Activated naive CD8-positive, alpha-beta T cell treated with anti-CD3 and anti-CD28 coated beads, Interleukin-2, amount 50 U/mL, for 24 hours (primary cell): ENCODE measurements at places on chromosomes 16 and 17.

- DNase-seq = no peak
Measured at GRCh38 chr17:45656527-45657181, 127.5 kb upstream of the CRHR1 start.

- no peak for DNase-seq
Measured at GRCh38 chr17:28187931-28188330, 131.1 kb upstream of the TMEM97 start.

DNA sequence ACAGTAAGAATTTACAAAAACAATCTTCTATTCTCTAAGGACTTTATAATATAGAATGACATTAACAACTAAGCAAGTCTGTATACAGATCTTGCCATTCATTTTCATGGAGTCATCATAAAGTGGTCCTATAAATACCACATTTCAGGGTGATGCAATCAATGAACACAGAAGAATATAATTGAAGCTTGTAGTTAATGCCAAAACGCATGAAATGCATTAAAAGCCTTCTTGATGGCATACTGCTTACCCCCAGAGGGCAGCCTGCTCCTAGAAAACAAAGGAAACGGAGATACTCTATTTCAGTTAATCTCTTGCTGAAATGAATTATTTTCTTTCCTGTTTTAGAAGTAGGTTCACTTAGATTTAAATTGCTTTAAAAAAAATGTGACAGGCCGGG lies 45.2 kb upstream of the STAC2 start:
- no peak for DNase-seq

GRCh38 chr17:34442387-34443111 lies 79.5 kb upstream of the CCL1 start:
- DNase-seq = no peak

DNA sequence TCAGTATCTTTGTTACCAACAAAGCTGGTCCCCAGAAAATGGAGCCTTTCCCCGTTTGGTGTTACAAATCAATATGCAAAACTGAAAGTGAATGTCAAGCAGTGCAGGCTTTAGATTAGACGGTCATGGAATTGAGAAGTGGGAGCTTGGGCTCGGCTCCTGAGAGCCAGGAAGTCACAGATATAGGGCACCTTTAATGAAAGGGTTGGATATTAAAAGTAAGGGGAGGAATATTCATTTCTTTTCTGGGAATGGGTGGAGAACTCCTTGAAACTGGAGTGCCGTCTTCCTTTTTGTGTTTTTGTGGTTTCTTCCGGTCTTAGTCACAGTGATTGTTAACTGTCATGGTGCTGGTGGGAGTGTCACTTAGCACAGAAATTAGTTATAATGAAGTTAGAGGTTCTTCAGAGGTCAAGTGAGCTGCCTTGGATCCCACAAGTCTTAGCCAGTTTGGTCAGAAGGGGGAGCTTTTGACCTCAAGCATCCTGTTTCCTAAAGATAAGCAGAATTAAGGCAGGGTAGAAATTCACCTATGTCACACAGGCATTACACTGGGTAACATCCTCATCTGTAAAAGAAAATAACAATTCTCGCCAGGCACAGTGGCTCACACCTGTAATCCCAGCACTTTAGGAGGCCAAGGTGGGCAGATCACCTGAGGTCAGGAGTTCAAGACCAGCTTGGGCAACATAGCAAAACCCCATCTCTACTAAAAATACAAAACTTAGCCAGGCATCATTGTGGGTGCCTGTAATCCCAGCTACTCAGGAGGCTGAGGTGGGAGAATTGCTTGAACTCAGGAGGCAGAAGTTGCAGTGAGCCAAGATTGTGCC lies 9.6 kb upstream of the EIF1 start:
- DNase-seq = peak; percentile 54

DNA sequence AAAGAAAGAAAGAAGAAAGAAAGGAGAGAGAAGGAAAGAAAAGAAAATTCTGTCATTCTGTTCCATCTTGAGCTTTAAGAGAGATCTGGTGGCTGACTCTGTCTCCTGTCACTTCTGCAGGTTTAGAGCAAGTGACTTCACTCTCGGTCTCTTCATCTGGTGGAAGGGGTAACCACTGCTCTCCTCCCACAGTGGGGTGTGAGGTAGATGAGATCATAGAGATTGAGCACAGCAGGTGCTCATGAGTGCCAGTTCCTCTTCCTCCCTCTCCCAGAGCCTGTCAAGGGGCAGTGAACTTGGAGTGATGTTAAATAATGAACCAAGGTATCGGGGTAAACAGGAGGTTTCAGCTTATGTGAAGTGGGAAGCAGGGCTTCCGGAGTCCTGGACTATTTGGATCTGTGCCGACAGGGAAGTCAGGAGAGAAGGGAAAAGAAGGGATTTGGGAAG lies 47.7 kb downstream of the BEAN1 start:
- DNase-seq = peak; percentile 37

DNA sequence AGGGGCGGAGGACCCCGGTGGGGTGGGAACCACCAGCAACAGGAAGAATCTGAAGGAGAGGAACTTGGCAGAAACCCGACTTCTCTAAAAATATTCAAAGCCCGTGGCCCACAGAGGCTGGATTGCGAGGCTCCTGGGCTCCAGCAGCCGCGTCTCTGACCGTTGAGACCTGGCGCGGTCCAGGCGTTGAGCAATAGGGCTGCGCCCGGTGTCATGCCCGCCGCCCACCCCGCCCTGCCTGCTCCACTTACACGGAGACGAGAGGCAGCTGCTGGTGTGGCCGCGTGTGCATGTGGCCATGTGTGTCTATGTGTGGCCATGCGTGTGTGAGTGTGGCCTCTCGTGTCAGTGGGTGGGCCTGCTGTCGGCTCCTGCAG lies 83.6 kb downstream of the IRF8 start:
- DNase-seq = no peak

DNA sequence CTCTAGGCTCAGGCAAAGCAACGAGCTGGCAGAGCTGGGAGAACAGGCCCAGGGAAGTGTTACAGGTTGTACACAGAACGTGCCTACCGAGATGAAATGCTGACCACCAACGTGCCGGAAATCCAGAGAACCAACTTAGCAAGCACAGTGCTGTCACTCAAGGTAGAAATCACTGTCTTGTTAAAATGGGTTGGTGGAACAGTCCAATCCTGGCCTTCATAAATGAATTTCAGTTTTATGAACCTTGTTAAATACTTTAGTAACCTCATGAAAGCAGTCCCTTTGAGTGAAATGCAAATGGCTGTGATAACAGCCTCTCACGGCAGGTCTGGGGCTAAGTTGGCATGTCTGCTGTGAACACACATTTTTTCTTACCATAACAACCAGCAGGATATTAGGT lies 29.0 kb downstream of the ETV4 start:
- no peak for DNase-seq

DNA sequence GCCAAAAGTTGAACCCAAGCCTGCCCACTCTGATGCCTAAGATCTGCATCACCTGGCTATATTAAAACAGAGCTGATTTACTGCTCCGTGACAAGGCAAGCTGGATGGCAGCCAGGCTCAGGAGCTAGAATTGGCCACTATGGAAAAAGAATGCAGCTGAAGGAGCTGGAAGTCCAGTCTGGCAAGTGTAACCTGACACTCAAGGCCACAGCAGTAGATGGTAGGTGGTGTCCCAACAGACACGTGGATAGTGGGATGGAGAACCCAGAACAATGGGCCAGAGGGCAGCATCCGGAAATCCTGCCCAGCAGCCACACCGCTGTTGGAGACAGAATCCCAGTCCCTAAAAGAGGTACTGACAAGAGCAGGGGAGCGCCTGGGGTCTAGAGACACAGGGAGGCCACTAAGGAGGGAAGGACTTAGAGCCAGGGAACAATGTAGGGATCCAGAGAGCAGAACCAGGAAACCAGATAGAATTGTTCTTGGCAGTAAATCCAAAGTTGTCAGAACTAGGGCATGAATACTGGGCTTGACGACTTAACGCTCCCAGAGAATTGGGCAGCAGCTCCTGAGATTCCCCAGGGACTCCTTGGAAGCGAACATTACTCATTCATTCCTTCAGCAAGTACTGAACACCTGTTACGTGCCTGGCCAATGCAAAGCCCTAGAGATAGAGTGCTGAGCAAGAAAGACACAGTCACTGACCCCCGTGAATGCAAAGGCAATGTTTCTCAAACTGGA lies 85.7 kb downstream of the CDYL2 start:
- no peak for DNase-seq

DNA sequence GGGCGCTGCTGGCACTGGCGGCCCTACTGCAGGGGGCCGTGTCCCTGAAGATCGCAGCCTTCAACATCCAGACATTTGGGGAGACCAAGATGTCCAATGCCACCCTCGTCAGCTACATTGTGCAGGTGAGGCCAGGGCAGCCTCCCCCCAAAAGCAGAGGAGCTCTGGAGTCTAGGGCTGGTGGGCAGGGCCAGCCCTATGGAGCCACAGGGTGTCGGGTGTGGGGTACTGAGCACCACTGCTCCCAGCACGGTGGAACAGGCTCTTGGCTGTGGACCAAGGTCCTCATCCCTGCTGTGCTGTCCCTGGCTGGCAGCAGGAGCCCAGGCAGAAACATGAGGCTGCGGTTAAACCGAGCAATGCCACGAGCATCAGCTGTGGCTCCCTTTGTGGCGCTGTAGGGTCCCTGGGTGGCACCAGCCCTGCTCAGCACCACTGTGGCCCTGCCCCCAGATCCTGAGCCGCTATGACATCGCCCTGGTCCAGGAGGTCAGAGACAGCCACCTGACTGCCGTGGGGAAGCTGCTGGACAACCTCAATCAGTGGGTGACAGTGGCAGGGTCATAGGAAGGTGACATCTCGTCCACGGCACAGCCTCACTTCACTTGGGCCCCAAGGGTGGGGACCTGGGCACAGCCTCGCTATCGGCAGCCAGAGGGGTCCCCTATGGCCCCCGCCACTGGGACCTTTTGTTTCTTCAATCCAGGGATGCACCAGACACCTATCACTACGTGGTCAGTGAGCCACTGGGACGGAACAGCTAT lies 1.1 kb downstream of the DNASE1 start:
- DNase-seq = no peak

DNA sequence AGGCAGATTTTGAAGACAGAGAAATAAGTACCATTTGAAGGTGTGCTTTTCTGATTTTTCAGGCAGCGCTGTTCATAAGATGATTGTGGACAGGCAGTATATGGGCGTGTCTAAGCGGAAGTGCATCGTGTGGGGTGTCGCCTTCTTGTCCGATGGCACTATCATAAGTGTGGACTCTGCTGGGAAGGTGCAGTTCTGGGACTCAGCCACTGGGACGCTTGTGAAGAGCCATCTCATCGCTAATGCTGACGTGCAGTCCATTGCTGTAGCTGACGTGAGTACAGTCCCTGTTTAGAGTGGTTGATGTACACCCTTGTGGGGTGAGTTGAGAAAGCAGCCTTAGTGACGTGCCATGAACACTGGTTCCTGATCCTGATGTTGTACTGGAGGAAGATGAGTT lies 10.7 kb downstream of the UTP4 start:
- DNase-seq = no peak

GRCh38 chr17:80649672-80650330 lies 105.2 kb downstream of the RPTOR start:
- peak; percentile 85 for DNase-seq
